ENCODE measurements at places on chromosomes 1 and 21.

- no peak for DNase-seq
- H3K27me3 ChIP-seq = peaks cover 15% of the 10 kb centered on the region
- H3K27ac ChIP-seq = no peak overlapping the region
- H3K36me3 ChIP-seq = peaks cover 4% of the 10 kb centered on the region
Observed at GRCh38 chr1:15454256-15454655, 2.3 kb upstream of the CELA2A start.

- H3K27ac ChIP-seq = no peak overlapping the region
- H3K4me1 ChIP-seq = peaks cover 4% of the 10 kb centered on the region
- DNase-seq = no peak
- H3K4me3 ChIP-seq = no peak overlapping the region
Observed at GRCh38 chr1:94024104-94024792, 96.7 kb downstream of the ABCA4 start.

DNA sequence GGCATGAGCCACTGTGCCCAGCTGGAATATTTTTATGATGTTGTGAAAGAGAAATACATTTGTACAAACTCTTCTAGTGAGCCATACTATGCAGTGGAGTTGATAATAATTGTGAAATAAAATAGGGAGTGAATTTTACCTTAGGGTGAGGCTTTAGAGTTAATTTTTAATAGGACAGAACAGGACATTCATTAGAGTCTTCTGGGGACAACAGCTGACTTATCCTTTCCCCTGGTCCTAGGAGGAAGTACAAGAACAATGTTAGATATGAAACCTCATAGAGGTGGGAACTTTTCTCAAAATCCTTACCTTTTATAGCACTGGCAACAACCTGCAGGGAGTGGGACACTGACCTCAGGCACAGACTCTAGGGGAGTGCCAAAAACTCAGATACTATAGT lies 21.9 kb downstream of the HAO2 start:
- H3K27me3 ChIP-seq = peaks cover 11% of the 10 kb centered on the region
- H3K4me3 ChIP-seq = no peak overlapping the region
- no peak for DNase-seq
- H3K4me1 ChIP-seq = no peaks in the 10 kb centered on the region
- H3K36me3 ChIP-seq = no peaks in the 10 kb centered on the region

DNA sequence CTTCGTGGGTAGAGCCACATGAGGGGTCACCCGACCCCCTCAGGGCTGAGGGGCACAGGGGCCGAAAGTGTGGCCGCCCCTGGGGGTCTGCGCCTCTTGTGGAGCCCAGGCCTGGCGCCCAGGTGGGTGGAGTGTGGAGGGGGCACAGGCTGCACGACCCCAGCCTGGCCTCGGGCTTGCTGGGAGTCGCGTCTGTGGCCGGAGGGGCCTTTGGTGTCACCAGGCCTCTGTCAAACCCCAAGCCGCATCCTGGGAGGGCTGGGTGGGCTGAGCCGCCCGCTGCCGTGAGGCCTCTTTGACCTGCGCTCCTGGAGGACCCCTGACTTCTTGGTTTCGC lies 60.7 kb downstream of the FAAP20 start:
- peak overlapping the region; percentile 87 for H3K4me3 ChIP-seq
- H3K27ac ChIP-seq = no peak overlapping the region
- H3K36me3 ChIP-seq = peaks cover 2% of the 10 kb centered on the region
- no peaks in the 10 kb centered on the region for H3K27me3 ChIP-seq
- peaks cover 14% of the 10 kb centered on the region for H3K4me1 ChIP-seq

DNA sequence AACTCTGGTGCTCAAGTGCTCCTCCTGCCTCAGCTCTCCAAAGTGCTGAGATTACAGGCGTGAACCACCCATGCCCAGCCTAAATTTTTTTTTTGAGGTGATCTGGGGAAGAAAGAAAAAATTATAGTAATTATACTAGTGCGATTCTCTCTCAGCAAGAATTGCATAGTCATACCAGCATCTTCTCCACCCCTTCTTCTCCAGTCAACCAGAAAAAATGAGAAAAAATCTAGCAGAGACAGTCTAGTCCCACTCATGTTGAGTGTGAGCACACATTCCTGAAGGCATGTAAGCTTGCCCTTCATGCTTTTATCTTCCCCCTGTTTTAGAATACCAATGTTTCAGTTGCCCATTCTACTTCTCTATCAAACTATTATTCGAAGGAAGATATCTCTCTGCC lies 207.6 kb downstream of the S1PR1 start:
- no peak for DNase-seq
- H3K4me3 ChIP-seq = no peak overlapping the region
- no peak overlapping the region for H3K27ac ChIP-seq

DNA sequence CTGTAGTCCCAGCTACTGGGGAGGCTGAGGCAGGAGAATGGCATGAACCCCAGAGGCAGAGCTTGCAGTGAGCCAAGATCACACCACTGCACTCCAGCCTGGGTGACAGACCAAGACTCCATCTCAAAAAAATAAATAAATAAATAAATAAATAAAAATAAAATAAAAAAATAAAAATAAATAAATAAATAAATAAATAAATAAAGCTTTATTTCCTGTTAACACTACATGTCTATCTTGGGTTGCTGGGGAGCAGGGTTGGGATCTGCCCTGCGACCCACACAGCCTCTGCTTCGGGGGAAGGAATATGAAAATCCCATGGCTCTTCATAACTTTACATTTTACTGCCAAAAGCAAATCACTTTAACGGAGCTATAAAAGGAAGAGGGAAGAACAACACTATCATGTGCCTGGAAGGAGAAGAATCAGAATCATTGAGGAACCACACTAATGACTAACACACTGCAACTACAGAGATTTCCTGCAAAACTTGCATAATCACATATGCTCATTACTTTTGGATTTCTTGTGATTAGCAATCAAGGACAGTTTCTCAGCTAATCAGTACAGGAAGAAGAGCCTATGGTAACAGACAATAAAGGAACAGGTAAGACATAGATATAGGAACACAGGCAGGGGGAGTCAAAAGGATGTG lies 72.8 kb upstream of the CD55 start:
- no peak overlapping the region for H3K4me3 ChIP-seq
- H3K36me3 ChIP-seq = no peaks in the 10 kb centered on the region
- DNase-seq = no peak
- no peaks in the 10 kb centered on the region for H3K27me3 ChIP-seq
- no peak overlapping the region for H3K27ac ChIP-seq
- H3K4me1 ChIP-seq = peaks cover 7% of the 10 kb centered on the region

DNA sequence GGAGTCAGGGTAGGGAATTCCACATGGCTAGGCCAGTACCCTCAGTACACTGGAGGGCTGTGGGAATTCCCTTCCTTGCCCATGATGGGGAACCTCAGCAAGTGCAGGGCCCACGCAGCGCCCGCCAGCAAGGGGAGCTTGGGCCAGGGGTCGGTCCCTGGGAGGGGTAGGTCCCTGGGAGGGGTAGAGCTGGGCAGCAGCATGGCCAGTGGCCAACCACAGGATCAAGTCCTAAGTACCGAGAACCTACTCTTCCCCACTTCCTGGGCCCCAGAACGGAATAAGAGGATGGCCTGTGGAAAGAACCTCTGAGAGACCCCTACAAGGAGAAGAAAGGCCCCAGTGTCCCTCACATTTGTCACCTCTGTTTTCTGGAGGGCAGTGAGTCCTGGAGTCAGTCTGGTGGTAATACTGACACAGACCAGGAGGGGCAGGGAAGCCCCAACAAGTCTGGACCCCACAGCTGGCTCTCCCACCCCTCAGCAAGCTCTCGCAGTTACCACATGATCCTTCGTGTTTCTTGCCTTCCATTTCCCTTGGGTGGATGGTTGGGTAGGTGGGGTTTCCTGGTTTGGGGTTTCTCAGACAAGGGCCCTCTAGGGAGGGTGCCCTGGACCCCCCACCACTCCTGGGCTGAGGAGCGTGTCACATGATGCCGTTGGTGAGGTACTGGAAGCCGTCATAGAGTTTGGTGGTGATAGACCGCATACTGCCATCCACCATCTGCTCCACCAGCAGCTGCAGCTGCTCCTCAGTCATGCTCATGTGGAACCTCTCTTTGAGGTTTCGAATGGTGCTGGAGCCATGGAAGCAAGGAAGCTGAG lies 10.3 kb downstream of the ZNF687 start:
- H3K4me3 ChIP-seq = no peak overlapping the region
- peaks cover 11% of the 10 kb centered on the region for H3K4me1 ChIP-seq
- H3K27ac ChIP-seq = peak overlapping the region; percentile 84
- H3K36me3 ChIP-seq = peaks cover 17% of the 10 kb centered on the region

- no peak overlapping the region for H3K4me3 ChIP-seq
- H3K27ac ChIP-seq = no peak overlapping the region
- no peaks in the 10 kb centered on the region for H3K36me3 ChIP-seq
- no peak for DNase-seq
- peaks cover 3% of the 10 kb centered on the region for H3K4me1 ChIP-seq
Observed at GRCh38 chr1:150906813-150907212, 19.4 kb upstream of the SETDB1 start.

DNA sequence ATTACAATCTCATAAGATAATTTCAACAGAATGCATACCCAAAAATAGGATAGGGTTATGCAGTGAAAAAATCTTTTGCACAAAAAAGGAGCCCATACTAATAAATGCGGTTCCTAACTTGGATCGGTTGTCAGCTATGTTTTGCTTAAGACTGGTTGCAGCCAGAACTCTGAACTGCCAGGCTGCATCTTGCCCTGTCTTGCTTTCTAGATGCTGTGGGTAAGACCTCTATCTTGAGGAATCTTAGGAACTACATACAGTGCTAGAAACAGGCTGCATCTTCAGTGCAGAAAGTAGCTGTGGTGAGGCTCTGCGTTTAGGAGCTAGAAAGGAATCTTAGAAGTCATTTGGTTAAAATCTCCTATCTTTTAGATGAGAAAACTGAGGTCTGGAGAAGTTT lies 45.6 kb upstream of the PLA2G4A start:
- no peak overlapping the region for H3K27ac ChIP-seq
- H3K27me3 ChIP-seq = no peaks in the 10 kb centered on the region
- H3K4me3 ChIP-seq = no peak overlapping the region
- no peak for DNase-seq

DNA sequence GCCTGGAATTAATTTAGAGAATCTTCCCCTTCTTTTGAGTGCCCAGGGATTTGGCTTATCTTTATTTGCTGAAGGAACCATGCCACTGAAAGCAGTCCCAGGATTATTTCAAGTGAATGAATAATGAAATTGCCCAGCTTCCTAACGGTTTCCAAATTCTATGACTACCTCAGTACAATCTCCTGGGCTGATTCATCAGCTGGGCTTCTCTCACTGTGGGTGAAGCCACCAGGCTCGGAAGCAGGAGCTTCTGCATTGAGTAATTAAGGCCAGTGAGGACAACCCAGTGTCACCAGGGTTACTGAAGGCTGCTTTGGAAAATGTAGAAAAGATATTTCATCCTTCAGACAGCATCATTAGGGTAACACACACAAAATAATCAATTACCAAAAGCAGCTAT lies 169.8 kb downstream of the DAB1 start:
- no peak for DNase-seq
- no peaks in the 10 kb centered on the region for H3K36me3 ChIP-seq
- no peak overlapping the region for H3K4me3 ChIP-seq
- H3K4me1 ChIP-seq = no peaks in the 10 kb centered on the region
- H3K27me3 ChIP-seq = peaks cover 2% of the 10 kb centered on the region

DNA sequence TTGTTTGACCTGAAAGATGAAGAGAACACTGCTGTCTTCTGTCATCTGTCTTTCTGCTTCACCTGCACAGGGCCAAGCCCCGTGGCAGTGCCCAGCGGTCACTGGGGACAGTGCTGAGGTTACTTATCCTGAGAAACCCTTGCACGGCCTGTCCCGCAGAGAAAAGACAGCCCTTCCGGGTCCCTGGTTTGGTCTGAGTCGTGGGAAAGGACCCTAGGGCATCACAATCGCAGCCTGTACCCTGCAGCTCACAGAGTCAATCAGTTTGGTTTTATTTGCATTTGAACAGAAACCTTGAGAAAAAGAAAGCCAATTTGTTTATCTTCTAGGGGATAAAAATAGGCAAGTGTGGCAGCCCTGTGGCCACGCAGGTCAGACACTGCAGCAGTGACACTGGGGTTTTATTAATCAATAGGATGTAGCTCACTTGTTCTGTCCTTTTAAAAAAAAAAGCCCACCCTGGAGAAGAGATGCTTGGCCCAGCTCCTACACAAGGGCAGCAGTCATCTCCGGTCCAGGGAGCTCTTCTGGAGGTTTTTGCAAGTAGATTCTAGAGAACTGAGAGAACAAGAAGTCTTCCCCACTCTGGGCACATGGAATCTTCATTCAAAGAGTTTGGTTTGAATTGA lies 120.0 kb downstream of the PEX14 start:
- H3K27ac ChIP-seq = peak overlapping the region; percentile 21
- H3K4me3 ChIP-seq = no peak overlapping the region

- DNase-seq = no peak
- H3K4me3 ChIP-seq = no peak overlapping the region
- no peak overlapping the region for H3K27ac ChIP-seq
Observed at GRCh38 chr1:159821171-159821867, 5.4 kb upstream of the SLAMF8 start.

DNA sequence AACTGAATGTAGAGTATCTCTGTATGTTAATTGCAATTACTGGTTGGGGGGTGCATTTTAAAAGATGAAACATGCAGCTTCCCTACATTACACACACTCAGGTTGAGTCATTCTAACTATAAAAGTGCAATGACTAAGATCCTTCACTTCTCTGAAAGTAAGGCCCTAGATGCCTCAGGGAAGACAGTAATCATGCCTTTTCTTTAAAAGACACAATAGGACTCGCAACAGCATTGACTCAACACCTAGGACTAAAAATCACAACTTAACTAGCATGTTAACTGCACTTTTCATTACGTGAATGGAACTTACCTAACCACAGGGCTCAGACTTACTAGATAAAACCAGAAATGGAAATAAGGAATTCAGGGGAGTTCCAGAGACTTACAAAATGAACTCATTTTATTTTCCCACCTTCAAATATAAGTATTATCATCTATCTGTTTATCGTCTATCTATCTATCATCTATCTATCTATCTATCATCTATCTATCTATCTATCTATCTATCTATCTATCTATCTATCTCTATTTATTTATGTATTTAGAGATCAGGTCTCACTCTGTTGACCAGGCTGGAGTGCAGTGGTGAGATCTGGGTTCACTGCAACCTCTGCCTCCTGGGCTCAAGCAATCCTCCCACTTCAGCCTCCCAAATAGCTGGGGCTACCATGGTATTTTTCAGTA lies 47.8 kb downstream of the CHML start:
- no peaks in the 10 kb centered on the region for H3K27me3 ChIP-seq
- H3K4me3 ChIP-seq = no peak overlapping the region
- peaks cover 16% of the 10 kb centered on the region for H3K4me1 ChIP-seq
- DNase-seq = no peak
- peaks cover 43% of the 10 kb centered on the region for H3K36me3 ChIP-seq
- H3K27ac ChIP-seq = peak overlapping the region; percentile 84

GRCh38 chr1:165891111-165891860 lies 63.9 kb downstream of the UCK2 start:
- peaks cover 25% of the 10 kb centered on the region for H3K36me3 ChIP-seq
- H3K4me3 ChIP-seq = no peak overlapping the region
- no peaks in the 10 kb centered on the region for H3K27me3 ChIP-seq
- no peak for DNase-seq

DNA sequence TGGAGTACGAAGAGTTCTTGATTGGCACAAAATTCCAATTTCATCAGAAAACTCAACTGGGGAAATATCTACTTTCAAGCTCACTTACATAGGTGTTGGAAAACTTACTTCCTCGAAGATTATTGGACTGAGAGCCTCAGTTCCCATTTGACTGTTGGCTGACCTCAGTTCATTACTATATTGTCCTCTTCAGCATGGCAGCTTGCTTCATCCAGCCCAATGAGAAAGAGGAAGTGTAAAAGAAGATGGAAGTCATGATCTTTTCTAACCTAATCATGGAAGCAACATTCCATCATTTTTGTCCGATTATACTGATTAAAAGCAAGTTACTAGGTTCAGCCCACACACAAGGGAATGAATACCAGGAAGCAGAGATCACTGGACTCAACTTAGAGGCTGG lies 49.4 kb downstream of the HSD3B1 start:
- no peak for DNase-seq
- no peaks in the 10 kb centered on the region for H3K36me3 ChIP-seq
- H3K4me1 ChIP-seq = peaks cover 6% of the 10 kb centered on the region

Data from memory B cell (primary cell).